ENCODE measurements at places on chromosomes 1 and 21.

DNA sequence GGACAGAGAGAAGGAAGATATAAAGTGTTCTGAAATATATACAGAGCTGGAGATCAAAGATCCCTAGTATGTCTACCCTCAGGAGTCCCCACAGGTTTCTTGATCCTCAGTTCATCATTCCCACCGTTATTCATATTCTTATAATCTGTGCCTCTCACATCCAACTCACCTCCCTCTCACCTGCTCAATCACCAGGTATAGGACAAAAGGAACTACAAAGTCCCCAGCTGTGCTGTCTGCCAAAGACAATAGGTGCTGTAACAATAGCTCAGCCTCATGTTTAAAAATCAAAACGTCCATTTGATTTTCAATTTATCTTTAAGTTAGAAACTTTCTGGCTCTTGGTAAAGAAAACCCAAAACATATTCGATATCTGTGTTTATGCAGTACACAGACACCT is 121.1 kb upstream of the PKN2 start:
- DNase-seq: no peak

- DNase-seq: no peak
Observed at GRCh38 chr1:6897138-6897537, 111.9 kb downstream of the CAMTA1 start.

DNA sequence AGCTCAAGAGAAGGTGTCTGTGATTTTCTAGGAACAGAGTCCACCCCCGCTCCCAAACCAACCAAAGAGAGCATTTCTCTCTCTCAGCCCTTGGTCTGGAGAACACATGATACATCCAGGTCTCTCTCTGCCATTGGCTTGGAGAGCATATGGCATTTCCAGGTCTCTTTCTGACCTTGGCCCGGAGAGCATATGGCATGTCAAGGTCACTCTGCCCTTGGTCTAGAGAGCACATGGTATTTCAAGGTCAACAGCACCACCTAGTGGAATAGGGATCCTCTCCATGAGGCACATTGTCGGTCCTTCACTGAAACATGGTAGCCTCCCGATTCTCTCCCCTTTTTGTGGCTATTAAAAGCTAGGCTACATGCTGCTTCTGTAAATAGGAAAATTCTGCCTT is 437.7 kb upstream of the OLFM3 start:
- DNase-seq: no peak

- no peak for DNase-seq
Observed at GRCh38 chr1:78549331-78549730, 58.6 kb downstream of the PTGFR start.

DNA sequence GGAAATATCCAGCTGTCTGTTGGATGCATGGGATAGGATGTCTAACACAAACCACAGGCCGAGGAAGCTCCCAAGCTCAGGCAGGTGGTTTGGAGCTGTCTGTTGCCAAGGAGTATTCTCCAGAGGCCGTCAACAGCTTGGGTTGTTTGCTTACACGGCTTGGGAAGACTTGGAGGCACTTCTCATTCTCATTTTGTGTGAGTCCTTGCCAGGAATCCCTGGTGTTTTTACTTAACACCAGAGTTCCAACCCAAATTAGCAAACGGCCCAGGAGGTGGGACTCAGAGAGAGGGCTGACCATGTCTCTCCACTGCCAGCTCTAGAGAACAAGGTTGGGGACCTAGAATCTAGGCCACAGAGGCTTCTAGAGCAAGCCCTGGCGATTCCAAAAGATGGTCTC is 72.7 kb upstream of the FAM20B start:
- no peak for DNase-seq

DNA sequence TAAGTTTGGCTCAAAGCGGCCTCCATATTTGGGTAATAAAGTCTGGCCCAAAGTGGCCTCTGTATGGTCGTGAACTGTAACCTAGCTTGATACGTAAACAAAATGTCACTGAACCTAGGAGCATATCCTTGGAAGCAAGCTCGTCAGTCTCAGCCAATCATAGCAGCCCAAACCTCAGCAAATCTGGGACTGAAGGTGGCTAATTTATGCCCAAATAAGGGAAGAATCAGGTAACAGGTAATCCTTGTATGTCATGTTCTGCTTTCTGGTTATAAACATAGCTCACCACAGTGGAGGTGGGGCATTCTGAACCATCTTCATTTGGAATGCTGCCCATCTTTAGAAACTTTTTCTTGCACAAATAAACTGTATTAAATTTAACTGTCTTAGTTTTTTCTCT is 281.1 kb downstream of the TTLL7 start:
- no peak for DNase-seq

- DNase-seq: no peak
Observed at GRCh38 chr1:32718036-32718435, 15.5 kb upstream of the SYNC start.

GRCh38 chr1:100746542-100746932 is 27.0 kb downstream of the VCAM1 start:
- no peak for DNase-seq
